ENCODE measurements at places on chromosomes 1 and 21.

DNA sequence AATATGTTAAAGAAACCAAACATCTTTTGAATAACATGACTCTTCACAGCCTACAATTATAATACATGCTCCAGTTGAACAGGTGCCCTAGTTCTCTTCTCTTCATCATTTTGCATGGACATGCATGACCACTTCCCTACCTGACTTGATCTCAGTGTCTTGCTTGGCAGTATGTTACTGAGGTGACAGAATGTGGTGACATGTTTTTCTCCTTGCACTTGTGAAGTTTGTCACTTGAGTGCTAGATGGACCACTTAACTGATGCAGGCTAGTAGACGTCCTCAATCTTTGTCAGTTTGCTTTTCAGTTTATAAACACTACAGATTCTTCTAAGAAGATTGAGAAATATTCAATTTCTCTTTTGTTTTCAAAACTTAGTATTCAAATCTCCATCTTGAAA lies 10.1 kb upstream of the KRTAP13-2 start:
- DNase-seq: no peak

GRCh38 chr1:65434760-65435159 lies 14.3 kb downstream of the LEPR start:
- DNase-seq: no peak

DNA sequence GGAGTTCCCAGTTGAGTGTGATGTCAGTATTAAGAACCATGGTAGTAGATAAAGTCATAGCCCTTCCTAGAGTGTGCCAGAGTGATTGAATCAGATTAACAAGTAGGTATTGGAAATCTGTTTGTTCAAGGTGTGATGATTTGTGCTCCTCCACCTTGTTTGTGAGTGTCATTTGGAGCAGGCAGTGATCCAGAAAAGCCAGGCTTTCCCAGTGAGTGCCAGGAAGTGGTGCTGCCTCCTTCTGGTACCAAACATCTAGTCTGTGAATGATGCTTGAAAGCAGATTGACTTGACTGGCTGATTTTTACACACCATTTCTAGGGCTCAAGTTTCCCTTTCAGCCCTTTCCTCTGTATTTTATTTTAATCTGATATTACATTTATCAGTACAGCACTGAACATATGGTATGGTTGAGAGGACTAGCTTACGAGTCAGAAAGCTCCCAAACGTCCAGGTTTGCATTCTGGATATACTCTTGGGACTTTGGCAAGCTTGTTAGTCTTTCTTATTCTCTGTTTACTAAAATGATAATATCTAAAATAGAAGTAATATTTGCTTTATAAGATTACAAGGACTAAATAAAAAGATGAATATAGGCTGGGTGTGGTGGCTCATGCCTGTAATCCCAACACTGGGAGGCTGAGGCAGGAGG lies 100.7 kb downstream of the PATJ start:
- peak; percentile 70 for DNase-seq

DNA sequence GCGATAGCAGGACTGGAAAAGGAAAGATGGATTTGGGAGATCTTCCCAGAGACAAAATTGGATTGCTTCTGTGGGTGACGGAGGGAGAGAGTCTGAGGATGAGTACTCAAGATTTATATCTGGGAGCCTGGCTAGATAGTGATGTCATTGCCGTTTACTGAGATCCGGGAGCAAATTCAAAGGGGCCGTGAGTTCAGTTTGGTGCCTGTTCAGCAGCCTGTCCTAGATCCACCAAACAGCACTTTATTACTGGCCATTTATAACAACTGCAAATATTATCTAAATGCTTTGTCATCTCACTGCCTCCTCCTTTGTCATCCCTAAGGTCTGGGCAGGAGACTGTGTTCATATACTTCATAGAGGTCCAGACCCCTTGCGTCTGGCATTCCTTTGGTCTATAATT lies 29.2 kb downstream of the MAPKAPK2 start:
- no peak for DNase-seq

DNA sequence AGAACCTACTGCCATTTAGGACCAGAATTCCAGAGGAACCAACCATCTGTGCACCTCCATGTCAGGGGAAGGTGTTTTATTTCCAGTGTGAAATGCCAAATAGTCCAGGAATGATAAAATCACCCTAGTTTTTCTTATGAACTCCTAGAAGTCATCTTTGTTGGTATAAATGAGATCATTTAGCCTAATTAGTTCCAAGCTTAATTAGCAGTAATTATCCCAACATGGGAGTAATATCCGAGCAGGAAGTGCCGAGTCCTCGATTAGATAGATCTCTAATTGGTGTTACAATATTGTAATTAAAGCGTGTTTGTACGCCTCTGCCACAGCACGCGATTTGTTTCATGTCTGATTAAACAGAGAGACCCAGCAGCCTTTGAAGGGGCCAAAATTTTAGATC lies 33.1 kb downstream of the BCL9 start:
- DNase-seq: no peak

- DNase-seq: no peak
Observed at GRCh38 chr1:60765204-60765603, 317.2 kb upstream of the NFIA start.

- DNase-seq: no peak
Observed at GRCh38 chr1:80403471-80403893, 1397.0 kb upstream of the ADGRL4 start.

DNA sequence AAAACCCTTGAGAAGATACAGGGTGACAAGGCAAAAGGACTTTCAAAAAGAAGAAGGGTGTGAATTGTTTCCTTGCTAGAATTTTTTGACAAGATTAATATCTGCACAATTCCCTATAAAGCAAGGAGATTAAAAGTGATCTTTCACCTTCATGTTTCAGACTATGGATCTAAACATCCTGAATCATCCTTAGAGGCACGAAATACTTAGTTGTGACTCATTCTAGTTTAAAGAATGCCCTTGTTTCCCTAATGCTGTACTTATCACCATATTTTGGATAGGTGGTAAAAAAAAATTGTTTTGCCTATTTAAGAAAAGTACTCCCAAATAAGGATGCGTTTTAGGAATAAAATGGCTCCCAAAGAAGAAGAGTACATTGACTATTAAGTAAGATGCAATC lies 415.1 kb downstream of the LRRIQ3 start:
- no peak for DNase-seq

DNA sequence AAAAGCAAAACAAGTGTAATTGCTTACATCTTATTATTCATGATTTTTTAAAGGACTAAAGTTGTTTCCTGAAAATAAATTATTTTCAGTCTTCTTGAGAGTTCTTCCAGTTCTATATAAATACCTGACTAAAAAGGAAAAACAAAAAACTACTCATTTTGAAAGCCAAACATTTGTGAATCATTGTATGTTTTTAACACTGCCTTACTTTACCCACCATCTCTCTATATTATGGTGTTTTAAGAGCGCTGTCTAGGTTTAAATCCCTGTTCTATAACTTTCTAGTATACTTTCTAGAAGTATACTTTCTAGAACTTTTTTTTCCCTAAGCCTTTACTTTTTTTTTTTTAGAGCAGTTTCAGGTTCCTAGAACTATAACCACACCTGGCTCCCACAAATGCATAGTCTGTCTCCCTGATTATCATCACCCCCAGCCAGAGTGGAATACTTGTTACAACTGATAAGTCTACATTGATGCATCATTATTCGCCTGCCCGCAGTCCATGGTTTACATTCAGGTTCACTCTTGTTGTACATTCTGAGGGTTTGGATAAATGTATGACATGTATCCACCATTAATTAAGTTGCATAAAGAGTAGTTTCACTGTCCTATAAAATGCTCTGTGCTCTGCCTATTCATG lies 9.8 kb downstream of the RSBN1 start:
- DNase-seq: no peak

DNA sequence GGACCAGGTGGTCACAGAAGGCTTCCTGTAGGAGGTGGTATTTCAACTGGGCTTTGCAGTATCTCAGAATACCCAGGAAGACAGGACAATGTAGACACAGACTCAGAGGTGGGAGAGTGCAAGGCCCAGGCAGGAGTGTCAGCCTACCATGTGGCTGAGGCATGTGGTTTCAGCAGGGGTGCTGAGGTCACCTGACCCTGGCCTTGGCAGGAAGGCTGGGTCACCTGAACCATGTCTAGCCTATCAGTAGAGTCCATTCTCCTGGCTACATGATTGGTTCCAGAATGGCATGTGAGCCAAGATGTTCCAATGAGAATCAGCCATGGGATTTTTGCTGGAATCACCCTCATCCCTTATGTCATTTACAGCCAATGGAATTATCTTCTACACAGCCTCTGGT lies 169.4 kb downstream of the ACTL8 start:
- DNase-seq: no peak

GRCh38 chr1:1351511-1352427 lies 2.6 kb upstream of the DVL1 start:
- DNase-seq: peak; percentile 24

GRCh38 chr1:41895552-41895951 lies 23.2 kb downstream of the HIVEP3 start:
- DNase-seq: no peak

DNA sequence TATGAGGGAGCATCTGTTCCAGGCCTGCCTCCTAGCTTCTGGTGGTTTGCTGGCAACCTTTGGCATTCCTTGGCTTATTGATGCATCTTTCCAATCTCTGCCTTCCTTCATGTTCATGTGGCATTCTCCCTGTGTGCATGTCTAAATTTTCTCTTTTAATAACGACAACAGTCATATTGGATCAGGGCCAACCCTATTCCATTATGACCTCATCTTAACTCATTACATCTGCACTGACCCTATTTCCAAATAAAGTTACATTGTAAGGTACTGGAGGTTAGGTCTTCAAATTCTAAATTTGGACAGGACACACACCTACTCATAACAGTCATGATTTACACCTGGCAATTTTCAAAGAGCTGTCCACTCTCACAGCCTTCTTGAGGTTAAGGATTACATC lies 117.2 kb upstream of the FGGY start:
- no peak for DNase-seq

GRCh38 chr1:219317762-219318353 lies 144.2 kb downstream of the LYPLAL1 start:
- no peak for DNase-seq

DNA sequence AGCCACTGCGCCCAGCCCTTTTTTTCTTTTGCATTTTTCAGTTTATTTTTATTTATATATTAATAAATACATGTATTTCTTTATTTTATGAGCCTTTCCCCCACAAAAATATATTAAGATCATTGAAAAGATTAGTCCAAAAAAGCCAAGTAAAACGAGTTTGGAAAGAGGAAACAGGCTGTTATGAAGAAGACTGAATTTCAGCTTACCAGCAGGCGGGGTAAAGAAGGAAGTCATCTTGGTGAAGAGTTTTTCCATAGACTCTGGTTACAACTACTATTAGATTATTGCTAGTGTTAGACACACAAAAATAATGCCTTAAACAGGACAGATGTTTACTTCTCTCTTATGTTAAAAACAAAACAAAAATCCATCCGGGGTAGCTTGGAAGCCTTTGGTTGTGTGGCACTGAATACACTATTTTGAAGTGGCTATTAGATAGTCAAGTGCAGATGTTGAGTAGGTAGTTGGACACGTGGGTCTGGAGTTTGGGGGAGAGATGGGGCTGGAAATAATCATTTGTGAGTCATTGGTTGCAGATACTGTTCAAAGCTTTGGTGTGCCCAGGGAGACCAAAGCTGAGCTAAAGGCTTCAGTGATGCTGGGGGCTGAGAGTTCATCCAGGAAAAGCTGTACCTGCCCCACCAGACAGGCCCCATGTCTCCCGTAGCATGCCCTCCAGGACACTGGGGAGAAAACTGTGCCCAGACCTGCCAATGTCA lies 8.7 kb upstream of the LRRC71 start:
- no peak for DNase-seq

- DNase-seq: no peak
Observed at GRCh38 chr1:22795366-22795714, 84.7 kb downstream of the EPHB2 start.

GRCh38 chr1:173688300-173688699 lies 18.6 kb upstream of the ANKRD45 start:
- DNase-seq: no peak

- DNase-seq: peak; percentile 63
Observed at GRCh38 chr1:10540277-10541005, 65.7 kb downstream of the PEX14 start.
